Motor neuron (in vitro differentiated cells): ENCODE measurements at places on chromosomes 16 and 17. TPM values are rescaled to one million over a fixed set of nuclear protein-coding genes. Genes with fewer than 3 reads are reported as not detected.

FA2H gene
- not detected in 2 replicates for total RNA-seq

HOXB6 gene
- total RNA-seq, result 35.8 and 39.2 TPM in 2 replicates

GNG13 gene
- total RNA-seq, result 0.46 and 0.67 TPM in 2 replicates

CAVIN1 gene
- 0.05 and 0.21 TPM in 2 replicates for total RNA-seq

SDF2 gene
- total RNA-seq, result 49.1 and 59.3 TPM in 2 replicates

ACSM2A gene
- 0.71 and 1.4 TPM in 2 replicates for total RNA-seq

NUPR1 gene
- total RNA-seq, result 97.9 and 108 TPM in 2 replicates
